Vagina (tissue), 2 donors: ENCODE measurements at places on chromosomes 7 and 10.

DNA sequence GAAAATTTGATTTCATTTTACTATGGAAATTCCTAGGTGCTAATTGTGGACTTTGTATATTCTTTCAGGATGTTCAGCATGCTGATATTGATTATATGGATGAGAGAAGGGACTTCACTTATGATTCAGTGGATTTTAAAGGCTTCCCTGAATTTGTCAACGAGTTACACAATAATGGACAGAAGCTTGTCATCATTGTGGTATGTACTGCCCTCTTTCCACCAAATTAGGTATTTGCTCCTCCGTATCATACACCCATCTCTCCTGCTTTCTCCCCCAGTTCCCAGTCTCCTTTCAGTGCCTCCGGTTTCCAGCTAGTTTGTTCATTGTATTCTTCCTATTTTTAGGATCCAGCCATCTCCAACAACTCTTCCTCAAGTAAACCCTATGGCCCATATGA, 34.6 kb downstream of the MGAM start:
- DNase-seq: no peak

DNA sequence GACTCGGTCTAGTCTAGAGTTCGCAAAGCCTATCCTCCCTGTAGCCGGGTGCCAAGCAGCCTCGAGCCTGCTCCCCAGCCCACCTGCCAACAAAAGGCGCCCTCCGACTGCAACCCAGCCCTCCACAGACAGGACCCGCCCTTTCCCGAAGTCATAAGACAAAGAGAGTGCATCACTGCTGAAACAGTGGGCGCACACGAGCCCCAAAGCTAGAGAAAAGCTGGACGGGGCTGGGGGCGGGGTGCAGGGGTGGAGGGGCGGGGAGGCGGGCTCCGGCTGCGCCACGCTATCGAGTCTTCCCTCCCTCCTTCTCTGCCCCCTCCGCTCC, 622 bp upstream of the COL1A2 start:
- DNase-seq: no peak

DNA sequence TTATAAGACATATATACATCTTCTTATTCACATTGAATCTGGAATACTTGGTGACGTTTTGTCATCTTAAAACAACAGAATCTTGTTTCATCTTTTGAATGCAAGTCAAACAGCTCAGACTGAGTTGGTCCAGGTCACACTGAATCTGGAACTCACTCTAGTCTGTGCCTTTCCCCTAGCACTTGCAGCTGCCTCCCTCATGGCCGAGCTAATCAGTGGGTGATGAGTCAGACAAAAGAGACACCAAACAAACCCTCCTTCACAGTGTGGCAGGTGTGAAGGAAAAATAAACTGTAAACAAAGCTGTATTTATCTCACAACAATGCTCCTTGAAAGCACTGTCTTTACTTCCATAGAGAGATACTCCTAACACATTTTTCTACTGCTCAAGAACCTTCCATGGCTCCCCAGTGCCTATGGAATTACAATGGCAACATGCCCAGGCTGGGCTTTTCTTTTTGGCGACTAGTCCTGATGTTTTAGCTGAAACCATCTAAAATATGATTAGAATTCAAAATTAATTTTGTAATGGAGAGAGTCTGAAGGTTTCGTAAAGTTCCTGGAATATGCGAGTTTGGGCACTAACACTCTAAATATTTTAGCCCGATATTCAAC, 140.0 kb downstream of the ZNF365 start:
- DNase-seq: no peak

- DNase-seq: no peak
These were observed 62.0 kb downstream of the KIAA1549 start for GRCh38 chr7:138919216-138919615.

- no peak for DNase-seq
These were observed 6.5 kb downstream of the AHR start for GRCh38 chr7:17304926-17305325.
